Peyer's patch (tissue), 4 donors: ENCODE measurements at places on chromosomes 5 and 9. TPM values are rescaled to one million over a fixed set of nuclear protein-coding genes. Genes with fewer than 3 reads are reported as not detected.

GRCh38 chr9:108386859-108387384 lies 468.9 kb downstream of the ACTL7B start:
- H3K36me3 ChIP-seq = no peaks in the 10 kb centered on the region
- H3K4me3 ChIP-seq = no peak overlapping the region
- H3K27ac ChIP-seq = no peak overlapping the region

DNA sequence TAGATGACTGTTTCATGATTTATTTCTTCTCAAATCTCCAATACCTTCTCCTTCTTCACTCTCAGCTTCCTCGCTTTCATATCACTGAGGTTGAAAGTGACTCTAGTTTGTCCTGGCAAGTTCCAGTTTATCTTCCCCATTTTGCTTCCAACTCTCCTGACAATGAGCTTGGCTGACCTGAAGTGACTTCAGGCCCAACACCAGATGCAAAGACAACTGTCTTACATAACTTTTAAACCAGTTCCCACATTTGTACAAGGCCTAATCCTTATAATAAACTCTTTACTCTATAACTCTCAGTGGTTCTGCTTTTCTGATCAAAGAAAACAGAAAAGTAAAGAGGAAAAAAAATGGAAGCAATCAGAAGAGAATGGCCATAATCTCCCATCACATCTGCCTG lies 22.0 kb downstream of the GNG10 start:
- H3K36me3 ChIP-seq = no peaks in the 10 kb centered on the region
- no peak for DNase-seq
- H3K27ac ChIP-seq = no peak overlapping the region

DNA sequence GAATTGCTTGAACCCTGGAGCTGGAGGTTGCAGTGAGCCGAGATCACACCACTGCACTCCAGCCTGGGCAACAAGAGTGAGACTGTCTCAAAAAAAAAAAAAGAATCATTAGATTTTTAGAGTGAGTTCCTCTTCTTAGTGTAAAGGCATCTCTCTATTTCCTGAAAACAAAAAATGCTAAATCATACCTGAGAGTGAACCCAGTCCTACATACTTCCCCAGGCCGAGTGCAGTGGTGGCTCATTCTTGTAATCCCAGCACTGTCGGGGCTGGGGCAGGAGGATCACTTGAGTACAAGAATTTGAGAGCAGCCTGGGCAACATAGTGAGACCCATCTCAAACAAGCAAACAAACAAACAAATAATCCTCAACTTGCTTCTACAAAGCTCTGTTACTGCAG lies 38.2 kb upstream of the LPAR1 start:
- no peaks in the 10 kb centered on the region for H3K36me3 ChIP-seq
- DNase-seq = no peak
- no peaks in the 10 kb centered on the region for H3K4me1 ChIP-seq
- H3K27me3 ChIP-seq = no peaks in the 10 kb centered on the region

- no peaks in the 10 kb centered on the region for H3K4me1 ChIP-seq
- H3K4me3 ChIP-seq = no peak overlapping the region
- no peaks in the 10 kb centered on the region for H3K27me3 ChIP-seq
- no peak overlapping the region for H3K27ac ChIP-seq
- DNase-seq = no peak
- H3K36me3 ChIP-seq = no peaks in the 10 kb centered on the region
Measured at GRCh38 chr5:126479810-126480209, 56.6 kb downstream of the GRAMD2B start.

- H3K4me1 ChIP-seq = no peaks in the 10 kb centered on the region
- no peak overlapping the region for H3K4me3 ChIP-seq
- no peaks in the 10 kb centered on the region for H3K36me3 ChIP-seq
- H3K27ac ChIP-seq = peak overlapping the region; percentile 61
- H3K27me3 ChIP-seq = no peaks in the 10 kb centered on the region
Measured at GRCh38 chr5:119328753-119329602, 26.8 kb upstream of the TNFAIP8 start.

- no peak overlapping the region for H3K4me3 ChIP-seq
- no peaks in the 10 kb centered on the region for H3K4me1 ChIP-seq
- H3K36me3 ChIP-seq = no peaks in the 10 kb centered on the region
- no peak for DNase-seq
Measured at GRCh38 chr9:87359264-87359663, 138.4 kb upstream of the DAPK1 start.

- no peak for DNase-seq
- no peaks in the 10 kb centered on the region for H3K4me1 ChIP-seq
- no peaks in the 10 kb centered on the region for H3K27me3 ChIP-seq
- no peak overlapping the region for H3K27ac ChIP-seq
Measured at GRCh38 chr9:130638284-130639123, 25.9 kb upstream of the PRDM12 start.

GRCh38 chr5:61286446-61287132 lies 45.5 kb upstream of the ZSWIM6 start:
- no peak for DNase-seq
- H3K27me3 ChIP-seq = no peaks in the 10 kb centered on the region
- no peak overlapping the region for H3K4me3 ChIP-seq
- H3K36me3 ChIP-seq = no peaks in the 10 kb centered on the region
- H3K4me1 ChIP-seq = no peaks in the 10 kb centered on the region

- no peaks in the 10 kb centered on the region for H3K27me3 ChIP-seq
- H3K4me1 ChIP-seq = no peaks in the 10 kb centered on the region
- no peak overlapping the region for H3K4me3 ChIP-seq
- no peak for DNase-seq
- H3K36me3 ChIP-seq = no peaks in the 10 kb centered on the region
Measured at GRCh38 chr9:2234371-2234893, 219.3 kb downstream of the SMARCA2 start.

GRCh38 chr5:80912479-80912878 lies 47.7 kb upstream of the RASGRF2 start:
- H3K27me3 ChIP-seq = no peaks in the 10 kb centered on the region
- no peak for DNase-seq
- H3K27ac ChIP-seq = no peak overlapping the region
- no peak overlapping the region for H3K4me3 ChIP-seq
- H3K4me1 ChIP-seq = no peaks in the 10 kb centered on the region

DNA sequence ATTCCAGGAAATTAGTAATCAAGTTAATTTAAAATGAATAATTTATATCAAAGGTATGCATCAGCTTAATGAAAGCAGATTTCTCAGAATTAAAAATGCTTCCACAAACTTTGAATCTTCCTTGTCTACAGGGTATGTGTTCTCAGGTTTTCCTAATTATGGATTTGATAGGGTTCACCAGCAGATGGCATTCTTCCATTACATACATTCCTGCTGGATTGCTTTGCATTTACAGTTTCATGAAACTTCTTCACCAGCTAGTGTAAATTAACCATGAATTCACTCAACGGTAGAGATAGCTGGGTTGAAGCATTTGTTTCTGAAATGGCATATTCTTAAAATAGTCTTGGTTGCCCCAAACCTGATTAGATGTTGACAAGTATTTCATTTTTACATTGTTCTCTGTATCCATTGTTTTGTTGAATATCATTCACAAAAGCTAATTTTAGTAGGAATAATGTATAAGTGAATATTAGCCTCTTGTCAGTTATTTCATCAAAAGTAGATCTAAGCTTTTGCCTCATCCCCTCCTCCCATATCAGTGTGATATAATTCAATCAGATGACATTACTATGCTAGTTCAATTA lies 68.7 kb upstream of the WDR41 start:
- no peak overlapping the region for H3K4me3 ChIP-seq
- H3K36me3 ChIP-seq = no peaks in the 10 kb centered on the region
- DNase-seq = no peak
- H3K27me3 ChIP-seq = no peaks in the 10 kb centered on the region
- H3K27ac ChIP-seq = no peak overlapping the region

- no peaks in the 10 kb centered on the region for H3K36me3 ChIP-seq
- H3K4me3 ChIP-seq = no peak overlapping the region
- peak overlapping the region; percentile 60 for H3K27ac ChIP-seq
- H3K4me1 ChIP-seq = no peaks in the 10 kb centered on the region
- DNase-seq = peak; percentile 54
- H3K27me3 ChIP-seq = no peaks in the 10 kb centered on the region
Measured at GRCh38 chr5:150429410-150429873, 16.7 kb upstream of the CD74 start.

DNA sequence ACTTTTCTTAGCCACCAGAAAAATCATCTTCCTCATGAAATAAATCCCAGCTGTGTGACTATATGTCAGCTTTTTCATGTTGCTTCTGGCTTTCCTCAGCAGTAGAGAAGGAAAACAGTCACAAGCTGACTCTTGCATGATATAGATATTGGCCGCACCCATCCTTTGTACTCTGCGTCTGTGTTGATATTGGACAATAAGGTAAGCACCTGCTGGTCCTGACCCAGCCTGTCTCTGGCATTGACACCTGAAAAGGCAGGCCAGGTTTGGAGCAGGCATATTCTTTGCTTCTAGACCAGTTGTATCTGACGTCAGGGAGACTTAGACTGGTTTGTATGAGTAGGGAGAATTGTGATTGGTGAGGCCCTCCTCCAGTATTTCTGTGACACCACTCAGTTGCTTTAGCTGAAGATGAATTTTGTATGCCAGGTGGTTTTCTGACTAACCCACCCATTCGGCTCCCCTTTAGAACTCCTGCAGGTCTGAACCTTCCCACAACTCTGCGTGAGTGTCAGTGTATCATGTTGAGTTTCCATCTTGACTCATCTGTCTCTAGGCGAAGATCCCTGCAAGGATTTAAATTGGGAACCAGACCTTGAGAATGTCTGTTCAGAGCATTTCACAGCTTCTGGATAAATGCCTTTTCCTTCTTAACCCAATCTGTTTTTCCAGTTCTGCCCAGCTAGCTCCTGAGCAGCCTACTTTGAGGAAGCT lies 151.2 kb upstream of the RUSC2 start:
- H3K4me1 ChIP-seq = no peaks in the 10 kb centered on the region
- DNase-seq = no peak
- no peaks in the 10 kb centered on the region for H3K36me3 ChIP-seq
- no peak overlapping the region for H3K27ac ChIP-seq
- H3K4me3 ChIP-seq = no peak overlapping the region

GRCh38 chr5:172777881-172778814 lies 7.2 kb upstream of the DUSP1 start:
- H3K36me3 ChIP-seq = no peaks in the 10 kb centered on the region
- H3K4me1 ChIP-seq = peaks cover 33% of the 10 kb centered on the region
- H3K27me3 ChIP-seq = no peaks in the 10 kb centered on the region
- DNase-seq = peak; percentile 88
- H3K27ac ChIP-seq = peak overlapping the region; percentile 80
- no peak overlapping the region for H3K4me3 ChIP-seq

DNA sequence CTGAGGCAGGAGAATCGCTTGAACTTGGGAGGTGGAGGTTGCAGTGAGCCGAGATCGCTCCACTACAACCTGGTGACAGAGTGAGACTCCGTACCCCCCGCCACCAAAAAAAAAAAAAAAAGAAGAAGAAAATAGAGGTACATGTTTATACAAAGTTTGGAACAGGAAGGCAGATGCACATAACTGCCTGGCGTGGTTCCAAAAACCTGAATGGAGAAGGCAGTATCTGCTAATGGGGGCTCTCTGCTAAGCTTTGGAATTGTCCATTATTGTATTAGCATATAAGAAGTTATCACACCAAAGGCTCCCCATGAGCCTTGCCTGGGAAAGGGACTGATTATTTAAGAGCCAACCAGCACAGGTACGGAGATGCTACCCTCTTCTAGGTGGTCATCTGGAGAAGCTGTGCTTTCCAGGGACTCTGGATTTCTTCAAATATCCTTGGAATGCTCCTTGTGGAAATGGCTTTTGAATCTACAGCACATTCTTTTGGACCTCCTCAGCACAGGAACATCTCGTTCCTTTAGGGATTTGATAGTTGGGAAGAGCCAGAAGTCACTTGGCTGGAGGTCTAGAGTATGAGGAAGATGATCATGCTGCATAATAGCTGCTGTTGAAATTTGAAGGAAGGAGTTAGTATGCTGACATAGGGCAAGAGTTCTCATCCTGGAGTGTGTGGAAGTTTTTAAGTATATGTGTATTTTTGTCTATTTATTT lies 42.5 kb upstream of the ABCA1 start:
- H3K27ac ChIP-seq = no peak overlapping the region
- H3K4me3 ChIP-seq = no peak overlapping the region
- no peak for DNase-seq
- peaks cover 16% of the 10 kb centered on the region for H3K4me1 ChIP-seq
- no peaks in the 10 kb centered on the region for H3K27me3 ChIP-seq
- H3K36me3 ChIP-seq = no peaks in the 10 kb centered on the region

DNA sequence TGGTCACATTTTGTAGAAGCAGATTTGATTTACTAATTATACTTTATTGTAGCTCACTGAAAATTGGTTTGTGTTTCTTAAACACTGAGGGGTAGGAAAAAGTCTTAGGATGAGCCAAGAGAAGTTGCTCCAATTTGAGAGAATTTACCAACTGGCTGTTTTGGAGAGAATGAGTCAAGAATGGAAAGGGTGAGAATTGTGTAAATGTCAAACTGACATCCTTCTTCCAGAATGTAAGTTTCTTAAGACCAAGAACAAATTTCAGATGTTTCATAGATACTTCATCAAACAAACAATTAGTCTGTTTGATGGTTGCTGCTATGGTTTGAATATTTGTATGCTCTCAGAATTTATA lies 106.2 kb upstream of the TXNDC8 start:
- no peak for DNase-seq
- H3K27me3 ChIP-seq = no peaks in the 10 kb centered on the region
- no peak overlapping the region for H3K4me3 ChIP-seq
- no peaks in the 10 kb centered on the region for H3K4me1 ChIP-seq

- no peak overlapping the region for H3K27ac ChIP-seq
- H3K4me1 ChIP-seq = no peaks in the 10 kb centered on the region
- no peaks in the 10 kb centered on the region for H3K27me3 ChIP-seq
- no peaks in the 10 kb centered on the region for H3K36me3 ChIP-seq
- no peak for DNase-seq
Measured at GRCh38 chr9:88783711-88784083, 207.6 kb upstream of the S1PR3 start.

DNA sequence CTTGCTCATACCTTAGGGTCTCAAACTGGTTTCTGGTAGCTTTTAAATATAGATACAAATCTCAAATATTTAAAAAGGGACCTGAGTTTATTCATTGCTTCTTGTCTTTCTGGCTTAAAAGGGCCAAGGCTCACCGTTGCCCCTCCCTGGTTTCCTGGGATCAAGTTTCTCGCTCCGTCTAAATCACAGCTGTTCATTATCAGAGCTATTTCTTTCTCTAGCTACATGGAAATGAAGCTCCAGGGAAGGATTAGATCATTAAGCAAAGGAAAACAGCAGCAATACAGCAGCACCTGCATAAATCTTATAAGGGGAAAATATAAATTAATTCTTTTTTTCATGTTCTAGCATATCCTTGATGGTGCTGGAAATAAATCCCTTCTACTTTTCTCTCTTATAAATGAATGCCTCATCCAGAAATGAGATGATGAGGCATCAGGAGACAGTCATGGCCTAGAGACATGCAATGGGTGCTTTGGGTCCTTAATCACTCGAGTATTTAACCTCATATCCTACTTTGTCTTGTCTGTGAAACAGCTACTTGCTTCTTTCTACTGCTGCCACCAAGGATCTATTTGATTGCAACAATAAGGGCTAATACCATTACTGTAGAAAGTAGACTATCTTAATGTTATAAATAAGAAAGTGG lies 320.1 kb downstream of the TRPM3 start:
- no peaks in the 10 kb centered on the region for H3K27me3 ChIP-seq
- no peaks in the 10 kb centered on the region for H3K4me1 ChIP-seq
- H3K4me3 ChIP-seq = no peak overlapping the region
- DNase-seq = no peak
- no peak overlapping the region for H3K27ac ChIP-seq
- no peaks in the 10 kb centered on the region for H3K36me3 ChIP-seq

The PANK3 gene
- 61.9 TPM for total RNA-seq

The ARSI gene
- not detected for total RNA-seq

The ABCA1 gene
- 24.9 TPM for total RNA-seq

The SCGB3A2 gene
- total RNA-seq = not detected

The CATSPER3 gene
- not detected for total RNA-seq

The IL13 gene
- total RNA-seq = not detected

The PCDHB9 gene
- 0.18 TPM for total RNA-seq

The ASS1 gene
- 599 TPM for total RNA-seq
